ENCODE measurements at places on chromosomes 4 and X.
A peak's percentile ranks its signal among the peaks of the same experiment; 100 is the strongest.

DNA sequence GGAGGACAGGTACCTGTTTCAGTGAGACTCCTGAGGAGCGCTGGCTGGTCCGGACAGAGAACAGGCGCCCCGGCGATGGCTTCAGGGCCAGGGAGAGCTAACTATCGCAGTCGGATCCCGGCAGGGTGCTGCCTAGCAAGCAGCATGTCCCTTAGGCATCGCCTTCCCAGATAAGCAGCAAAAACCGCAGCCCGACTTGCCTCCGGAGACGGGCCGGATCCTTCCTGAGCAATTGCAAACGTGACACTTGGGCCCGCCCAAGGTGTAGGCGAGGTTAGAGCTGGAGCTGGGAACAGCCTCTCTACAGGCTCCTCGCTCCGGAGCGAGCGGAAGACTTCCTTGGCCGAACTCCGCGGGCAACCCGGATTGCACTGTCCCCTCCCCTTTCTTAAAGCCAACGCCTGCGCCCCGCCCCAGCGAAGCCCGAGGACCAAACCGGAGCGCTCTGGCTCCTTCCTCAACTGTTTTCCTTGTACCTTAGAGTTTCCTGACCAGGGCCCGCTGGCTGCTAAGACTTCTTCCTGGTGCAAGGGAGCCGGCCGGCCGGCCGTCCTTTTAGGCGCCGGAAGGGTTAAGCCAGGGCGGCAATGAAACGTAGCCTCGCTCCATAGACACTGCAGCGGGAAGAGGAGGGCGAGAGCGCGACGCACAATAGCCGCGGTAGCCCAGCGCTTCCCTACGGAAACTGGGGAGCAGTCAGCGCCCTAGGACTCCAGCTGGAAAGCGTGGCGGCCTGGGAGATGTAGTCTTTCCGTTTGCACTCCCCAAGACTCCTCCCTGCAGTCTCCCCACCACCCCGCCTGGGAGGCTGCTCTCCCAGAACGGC is at the start of gene OPHN1:
TSS of gene OPHN1 (minus strand) at position 341 of the 826 bp plus-strand sequence. CDS start 475 bp downstream, outside the sequence.
- DNase-seq = peak; percentile 16

DNA sequence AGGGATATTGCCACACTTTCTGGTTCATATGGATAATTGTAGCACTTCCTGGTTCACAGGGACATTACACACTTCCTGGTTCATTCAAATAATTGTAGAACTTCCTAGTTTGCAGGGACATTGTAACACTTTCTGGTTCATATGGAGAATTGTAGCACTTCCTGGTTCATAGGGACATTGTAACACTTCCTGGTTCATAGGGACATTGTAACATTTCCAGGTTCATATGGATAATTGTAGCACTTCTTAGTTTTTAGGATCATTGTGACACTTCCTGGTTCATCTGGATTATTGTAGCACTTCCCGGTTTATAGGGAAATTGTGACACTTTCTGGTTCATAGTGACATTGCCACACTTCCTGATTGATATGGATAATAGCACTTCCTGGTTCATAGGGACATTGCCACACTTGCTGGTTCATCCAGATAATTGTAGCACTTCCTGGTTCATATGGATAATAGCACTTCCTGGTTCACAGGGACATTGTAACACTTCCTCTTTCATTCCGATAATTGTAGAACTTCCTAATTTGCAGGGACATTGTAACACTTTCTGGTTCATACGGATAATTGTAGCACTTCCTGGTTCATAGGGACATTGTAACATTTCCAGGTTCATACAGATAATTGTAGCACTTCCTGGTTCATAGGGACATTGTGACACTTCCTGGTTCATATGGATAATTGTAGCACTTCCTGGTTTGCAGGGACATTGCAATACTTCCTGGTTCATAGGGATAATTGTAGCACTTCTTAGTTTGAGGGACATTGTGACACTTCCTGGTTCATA is 59.2 kb upstream of the CD99 start:
- no peak for DNase-seq

GRCh38 chrX:11427453-11428071 is 134.3 kb downstream of the AMELX start:
- no peak for DNase-seq

DNA sequence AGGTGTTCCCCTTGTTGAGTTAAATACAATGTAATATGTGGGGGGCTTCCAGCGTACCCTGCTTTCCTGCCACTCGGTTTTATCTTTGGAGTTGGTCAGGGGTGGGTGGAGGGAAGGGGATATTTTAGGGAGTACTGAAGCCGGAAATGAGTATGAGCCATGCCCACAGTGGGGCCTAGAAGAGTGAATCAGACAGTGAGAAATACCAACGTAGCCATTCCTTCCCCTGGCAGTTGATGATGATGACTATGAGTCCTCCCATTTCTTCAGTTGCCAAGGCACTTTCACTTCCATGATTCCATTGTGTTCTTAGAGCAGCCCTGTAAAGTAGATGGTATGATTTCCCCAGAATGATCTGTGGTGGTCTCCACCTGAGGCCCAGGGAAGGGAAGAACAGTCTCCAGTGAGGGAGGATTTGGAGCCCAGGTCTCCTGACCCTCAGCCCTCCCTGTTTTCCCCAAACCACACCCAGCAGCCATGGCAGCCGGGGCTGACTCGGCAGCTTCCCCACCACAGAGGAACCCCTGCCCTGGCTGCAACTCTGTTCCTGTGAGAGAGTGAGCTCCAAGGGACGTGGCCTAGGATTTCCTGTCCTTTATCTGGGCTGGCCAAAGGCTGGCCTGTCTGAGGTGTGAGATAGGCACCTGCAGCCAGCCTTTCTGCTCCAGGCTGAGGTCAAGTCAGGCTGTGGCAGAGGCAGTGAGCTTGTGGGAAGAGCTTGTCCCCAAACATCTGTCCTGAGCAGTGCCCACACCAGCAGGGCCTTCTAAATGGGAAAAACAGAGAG is 52.7 kb downstream of the STARD8 start:
- DNase-seq = no peak

- DNase-seq = peak; percentile 47
Observed at GRCh38 chrX:119004920-119005524, 30.6 kb downstream of the LONRF3 start.

DNA sequence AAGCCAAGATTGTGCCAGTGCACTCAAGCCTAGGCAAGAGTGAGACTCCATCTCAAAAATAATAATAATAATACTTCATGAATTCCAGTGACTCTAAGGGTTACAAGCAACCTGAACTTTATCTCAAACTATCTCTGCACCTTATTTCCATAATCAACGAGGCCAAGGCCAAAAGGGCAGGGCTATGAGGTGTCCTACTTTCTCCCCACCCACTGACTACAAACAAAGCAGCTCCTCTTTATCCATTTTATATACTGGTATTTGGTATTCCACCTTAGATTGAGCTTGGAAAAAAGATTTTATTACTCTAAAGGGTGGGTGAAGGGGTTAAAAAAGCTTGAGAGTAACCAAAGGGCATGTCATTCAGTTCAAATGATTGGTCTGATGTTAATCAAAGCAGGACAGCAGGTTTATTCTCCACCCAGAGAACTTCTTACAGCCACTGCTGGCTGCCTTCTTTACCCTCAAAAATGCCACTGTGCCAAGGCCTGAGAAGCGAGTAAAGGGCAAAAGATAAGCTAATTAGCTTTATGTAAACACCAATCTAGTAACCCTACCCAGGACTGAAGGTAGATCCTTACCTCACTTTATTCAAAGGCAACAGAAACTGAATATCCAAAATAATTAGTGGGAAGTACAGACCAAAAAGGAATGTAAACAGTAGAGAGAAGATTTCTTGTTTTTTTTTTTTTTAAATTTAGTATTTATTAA is 28.2 kb downstream of the APOO start:
- no peak for DNase-seq

- peak; percentile 9 for DNase-seq
Observed at GRCh38 chrX:18424482-18425198, 768 bp upstream of the CDKL5 start.

GRCh38 chr4:186227221-186227620 is at the start of gene KLKB1:
Gene KLKB1, plus strand, starts transcription at chr4:186227507. Its CDS starts 689 bp downstream, at chr4:186228196.
- DNase-seq = no peak

DNA sequence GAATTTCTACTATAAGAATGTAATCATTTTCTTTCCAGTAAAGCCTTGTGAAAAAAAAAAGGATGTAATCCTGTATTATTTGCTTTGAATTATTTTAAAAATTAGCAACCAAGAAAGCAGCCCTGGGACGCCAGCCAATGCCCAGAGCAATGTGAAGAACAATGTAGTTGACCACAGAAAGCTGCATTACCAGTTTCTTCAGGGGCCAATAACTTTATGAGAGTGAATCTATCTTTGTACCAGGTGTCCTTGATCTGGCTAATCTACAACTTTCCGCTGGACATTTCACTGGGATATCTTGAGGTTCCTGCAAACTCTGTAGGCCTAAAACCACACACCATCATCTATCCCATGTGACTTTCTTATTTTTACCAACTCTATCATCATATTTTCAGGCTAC is 7.6 kb upstream of the KLHL2 start:
- no peak for DNase-seq

- no peak for DNase-seq
Observed at GRCh38 chrX:36007207-36007606, 87.7 kb downstream of the CFAP47 start.

GRCh38 chrX:153525451-153525850 is 8.0 kb downstream of the ATP2B3 start:
- no peak for DNase-seq

DNA sequence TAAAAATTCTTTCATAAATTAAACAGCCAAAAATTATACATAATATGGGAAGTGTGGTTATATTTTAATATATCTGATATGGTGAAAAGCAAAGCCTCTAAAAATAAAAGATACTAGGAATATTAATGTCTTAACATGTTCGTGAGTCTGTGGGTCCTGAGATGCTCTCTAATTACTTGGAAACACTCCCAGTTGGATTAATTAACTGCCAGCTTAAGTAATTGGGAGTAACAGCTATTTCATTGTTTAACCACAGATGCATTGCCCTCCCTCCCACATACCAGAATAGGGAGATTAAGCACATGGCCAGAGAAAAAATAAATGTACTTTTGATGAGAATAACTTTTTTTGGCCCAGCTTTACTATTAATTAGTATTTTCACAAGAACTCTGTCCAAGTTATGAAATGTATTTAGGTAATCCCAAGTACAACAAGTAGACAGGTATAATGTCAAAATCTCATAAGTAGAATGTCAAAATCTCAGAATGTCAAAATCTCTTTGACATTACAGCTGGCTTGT is 79.7 kb downstream of the BTC start:
- no peak for DNase-seq

DNA sequence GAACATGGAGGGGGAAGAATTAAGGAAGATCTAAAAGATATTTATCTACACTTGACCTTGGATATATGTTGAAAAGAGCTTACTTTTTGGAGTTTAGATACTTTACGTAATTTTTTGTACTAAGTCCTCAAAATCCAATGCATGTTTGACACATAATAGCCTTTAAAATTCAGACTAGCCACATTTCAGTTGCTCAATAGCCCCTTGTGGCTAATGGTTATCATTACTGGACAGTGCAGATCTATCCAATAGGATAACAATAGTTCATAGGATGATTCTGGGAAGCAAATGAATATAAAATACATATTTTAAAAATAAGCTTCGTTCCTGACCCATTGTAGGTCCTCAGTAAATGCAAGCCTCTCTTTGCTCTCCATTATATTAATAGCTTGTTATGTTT is 13.8 kb downstream of the AP1AR start:
- no peak for DNase-seq

DNA sequence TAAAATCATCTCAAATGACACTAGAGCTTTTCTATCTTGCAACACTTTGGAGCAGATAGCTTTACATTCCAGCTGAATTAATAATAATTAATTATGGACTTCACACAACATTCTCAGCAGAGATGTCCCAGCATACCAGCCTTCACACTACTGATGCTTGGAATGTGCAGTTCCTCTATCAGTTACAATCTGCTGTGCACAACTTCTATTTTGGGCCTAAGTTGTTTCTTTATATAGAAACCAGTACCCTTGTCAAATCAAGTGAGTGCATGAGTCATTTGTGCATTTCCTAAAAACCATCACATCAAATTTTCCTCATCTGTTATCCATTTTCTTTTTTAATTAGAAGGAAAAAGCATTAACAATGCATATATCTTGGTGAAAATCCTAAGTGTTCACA is 8.8 kb upstream of the RASL11B start:
- DNase-seq = no peak

DNA sequence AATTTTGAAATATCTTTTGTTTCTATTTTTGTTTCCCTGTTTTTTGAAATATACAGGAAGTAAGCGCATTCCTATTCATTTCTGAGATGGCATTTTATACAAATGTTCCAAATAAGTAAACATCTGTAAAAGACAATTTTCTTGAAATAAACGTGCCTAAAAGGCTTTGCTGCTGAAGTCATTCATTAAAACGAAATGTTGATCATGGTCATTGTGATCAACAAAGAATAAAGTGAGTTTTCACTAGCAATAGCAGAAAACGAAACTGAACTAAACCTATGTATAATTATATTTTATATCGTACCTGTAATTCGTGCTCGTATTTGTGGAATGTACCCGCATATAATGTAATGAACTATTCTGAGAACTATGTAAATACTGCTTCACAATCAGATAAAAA is 221.2 kb downstream of the MGST2 start:
- no peak for DNase-seq

DNA sequence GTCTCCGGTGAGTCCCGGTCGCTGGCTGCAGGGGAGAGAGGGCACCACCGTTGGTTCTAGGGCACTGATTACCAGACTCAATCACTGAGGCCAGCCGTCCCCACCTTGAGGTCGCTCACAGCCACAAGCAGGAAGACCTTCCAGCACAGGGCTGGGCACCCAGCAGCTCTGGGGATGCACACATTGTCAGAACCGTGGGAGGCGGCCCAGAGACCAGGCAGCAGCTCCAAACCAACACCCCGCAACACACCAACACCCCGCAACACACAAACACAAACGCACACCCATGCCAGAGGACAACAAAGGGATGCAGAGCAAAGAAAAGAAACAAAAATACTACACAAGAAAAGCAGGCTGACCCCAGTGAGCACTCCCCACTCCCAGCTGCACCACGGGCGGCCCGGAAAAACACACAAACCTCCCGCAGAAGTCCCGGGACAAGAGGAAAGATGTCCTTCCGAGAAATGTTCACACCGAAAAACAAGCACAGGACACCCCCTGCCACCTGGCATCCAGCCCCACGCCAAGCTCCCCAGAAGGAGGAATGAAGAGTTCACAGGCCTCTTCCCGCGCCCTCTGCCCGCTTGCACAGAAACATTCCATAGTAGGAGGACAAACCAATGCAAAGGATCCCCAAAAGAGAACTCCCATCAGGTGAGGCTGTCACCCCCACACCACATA is 3.2 kb downstream of the HMX1 start:
- DNase-seq = no peak

GRCh38 chrX:40177117-40177430 is 79.3 kb upstream of the BCOR start:
- no peak for DNase-seq

DNA sequence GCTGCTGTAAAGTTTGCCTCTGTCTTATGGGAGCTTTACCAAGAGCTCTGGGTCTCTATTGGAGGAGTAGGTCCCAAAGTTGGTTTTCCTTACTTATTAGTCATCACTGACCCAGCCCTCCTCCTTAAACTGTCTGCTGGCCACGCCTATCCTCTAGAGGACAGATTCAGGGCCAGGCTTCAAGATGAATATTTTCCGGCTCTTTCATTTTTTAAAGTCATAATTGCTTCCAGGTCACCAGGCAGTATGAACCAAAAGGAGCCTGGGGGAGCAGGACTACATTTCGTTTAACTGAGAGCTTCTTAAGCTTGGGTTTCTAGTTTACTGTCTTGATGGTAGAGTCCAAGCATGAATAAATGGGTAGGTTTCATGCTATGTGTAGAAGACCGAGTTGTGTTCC is 13.7 kb downstream of the BCORL1 start:
- DNase-seq = no peak

GRCh38 chrX:133391111-133391510 is 24.2 kb downstream of the GPC4 start:
- no peak for DNase-seq

GRCh38 chr4:2805712-2806389 is 13.0 kb downstream of the SH3BP2 start:
- no peak for DNase-seq

Data from stimulated activated CD4-positive, alpha-beta T cell treated with anti-CD3 and anti-CD28 coated beads, Interleukin-2, amount 100 ng/mL, for 24 hours (primary cell).